ENCODE measurements at places on chromosomes 4 and X.

GRCh38 chrX:130893356-130894085 is 9.5 kb downstream of the ENOX2 start:
- no peak for DNase-seq

DNA sequence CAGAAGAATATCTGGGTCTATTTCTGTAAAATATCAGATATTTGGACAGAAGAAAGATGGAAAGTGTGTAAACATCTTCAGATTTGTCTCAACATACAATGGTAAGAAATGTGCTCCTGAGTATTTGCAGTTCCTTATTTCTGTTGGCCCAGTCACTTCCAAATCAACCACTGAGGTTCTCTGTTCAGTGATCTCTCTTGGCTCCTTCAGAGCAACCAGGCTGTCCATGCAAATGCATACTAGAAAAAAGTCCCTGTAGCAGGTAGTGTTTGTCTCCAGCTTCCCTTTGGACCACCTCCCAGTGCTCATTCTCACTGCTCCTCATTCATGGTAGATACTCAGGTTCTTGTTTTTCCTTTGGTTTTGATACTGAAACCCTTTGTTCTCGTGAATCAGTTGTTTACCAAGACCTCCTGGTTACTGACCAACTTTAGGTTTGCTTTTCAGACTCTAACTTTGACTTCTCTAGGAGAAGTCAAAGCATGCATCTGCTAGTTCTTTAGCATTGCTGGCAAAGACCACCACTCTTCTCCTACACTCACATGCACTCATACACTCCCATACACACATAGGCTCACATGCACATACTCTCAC is 28.8 kb downstream of the ASIC5 start:
- no peak for DNase-seq

- peak; percentile 54 for DNase-seq
These were observed 622 bp downstream of the TAFAZZIN start for GRCh38 chrX:154411981-154412340.

DNA sequence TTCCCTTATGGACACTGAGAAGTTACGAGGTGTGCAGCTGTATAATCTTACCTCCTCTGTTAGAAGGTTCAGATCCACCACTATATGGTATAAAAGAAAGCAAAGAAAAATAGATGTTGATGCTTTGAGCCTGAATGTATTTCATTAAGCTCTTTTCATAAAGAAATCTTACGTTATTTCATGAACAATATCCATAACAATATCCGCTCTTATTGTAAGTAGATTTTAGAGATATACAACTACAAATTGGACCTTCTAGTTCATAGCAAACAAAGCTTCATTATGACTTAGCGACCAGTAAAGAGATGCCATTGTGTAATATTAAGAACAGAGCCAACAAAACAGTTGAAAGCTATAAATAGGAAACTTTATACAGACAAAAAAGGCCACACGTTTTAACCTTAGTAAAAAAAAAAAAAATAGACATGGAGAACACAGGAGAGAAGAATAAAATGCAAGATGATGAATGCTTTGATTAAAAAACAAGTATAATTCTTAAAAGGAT is 203.6 kb downstream of the PDGFC start:
- DNase-seq, result no peak

DNA sequence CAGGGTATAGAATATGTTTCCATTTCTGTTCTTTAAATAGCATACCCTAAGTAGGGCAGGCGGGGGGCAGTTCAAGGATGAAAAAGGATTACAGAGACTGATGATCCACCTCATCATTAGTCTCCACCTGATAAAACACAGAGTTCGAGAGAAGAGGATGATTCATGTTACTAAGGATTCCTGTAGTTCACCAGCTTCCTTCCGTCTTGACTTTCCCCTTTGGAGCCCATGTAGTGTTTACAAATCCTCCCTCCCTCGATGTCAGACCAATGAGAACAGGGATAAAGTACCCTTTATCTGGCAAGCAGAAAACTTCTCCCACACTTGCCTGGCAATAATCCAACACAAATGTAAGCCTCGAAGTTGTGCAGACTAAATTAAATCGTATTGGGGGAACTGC is 526.3 kb upstream of the FAM241A start:
- no peak for DNase-seq

DNA sequence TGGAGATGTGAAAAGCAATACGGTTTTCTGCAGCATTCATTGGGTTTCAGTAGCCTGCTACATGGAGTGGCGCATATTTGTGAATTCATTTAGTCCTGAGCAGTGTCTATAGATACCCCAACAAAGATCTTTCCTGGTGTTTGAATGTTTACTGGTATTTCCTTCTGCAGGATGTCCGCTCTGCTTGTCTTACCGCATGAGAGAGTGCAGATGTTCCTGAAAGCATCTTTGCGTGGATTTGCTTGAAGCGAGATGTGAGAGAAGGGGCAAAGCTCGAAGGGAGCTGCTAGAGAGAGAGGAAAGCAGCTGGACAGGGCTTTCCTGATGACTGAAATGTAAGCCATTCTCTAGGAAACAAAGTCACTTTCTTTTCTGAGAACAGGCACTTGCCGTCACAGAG is 40.9 kb upstream of the GYPA start:
- no peak for DNase-seq

GRCh38 chrX:1403228-1403627 is 11.3 kb upstream of the SLC25A6 start:
- DNase-seq, result no peak

DNA sequence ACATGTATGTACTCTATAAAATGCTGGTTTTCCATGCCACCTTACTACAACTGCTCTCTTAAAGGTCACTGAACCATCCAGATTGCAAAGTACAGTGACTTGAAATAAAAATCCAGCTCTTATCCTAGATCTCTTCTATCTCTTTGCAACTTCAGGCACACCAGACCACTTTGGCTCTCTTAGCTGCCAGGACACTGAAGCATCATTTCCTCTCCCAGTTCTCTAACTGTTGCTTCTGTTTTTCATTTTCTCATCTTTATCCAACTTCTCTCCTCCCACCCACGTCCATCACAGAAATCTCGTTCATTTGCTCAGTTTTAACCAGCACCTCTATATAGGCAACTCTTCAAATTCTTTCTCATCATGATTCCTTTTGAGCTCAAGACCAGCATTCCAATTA is 74.3 kb downstream of the METTL14 start:
- no peak for DNase-seq

All from SW480 (cell line).